Naive thymus-derived CD8-positive, alpha-beta T cell (primary cell): ENCODE measurements at places on chromosomes 5 and 9. TPM values are rescaled to one million over a fixed set of nuclear protein-coding genes. Genes with fewer than 3 reads are reported as not detected.

DNA sequence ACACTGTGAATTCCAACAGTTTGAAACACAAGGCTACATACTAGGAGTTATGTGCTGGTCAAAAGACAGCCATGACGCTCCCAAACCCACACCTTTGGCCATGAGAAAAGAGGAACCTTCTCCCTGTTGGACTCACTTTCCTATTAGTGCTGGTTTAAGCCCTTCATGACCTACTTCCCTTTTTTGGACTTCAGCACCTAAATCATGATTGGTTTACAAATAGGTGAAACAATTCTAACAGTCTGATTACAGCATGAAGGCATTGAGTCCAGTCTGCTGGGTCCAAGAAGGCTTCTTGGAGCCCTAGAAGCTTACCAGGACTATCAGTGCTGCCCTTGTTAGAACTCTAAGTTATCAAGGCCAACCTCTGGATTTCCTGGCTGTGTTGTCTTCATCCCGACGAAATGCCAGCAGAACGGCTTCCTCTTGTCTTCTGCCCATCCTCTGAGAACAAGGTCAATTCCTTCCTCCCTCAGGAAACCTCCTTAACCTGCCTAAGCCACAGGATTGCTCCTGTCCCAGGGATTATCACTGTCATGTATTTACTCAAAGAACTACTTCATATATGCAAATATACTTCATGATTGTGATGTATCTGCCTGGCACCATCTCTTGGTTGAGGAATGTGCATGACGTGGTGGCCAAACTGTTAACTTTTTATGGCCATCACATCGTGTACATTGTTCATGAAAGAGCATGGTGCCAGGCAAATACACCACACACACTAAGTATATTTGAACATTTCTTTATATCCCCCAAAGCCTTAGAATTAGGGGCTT is 83.6 kb downstream of the ANKH start:
- DNase-seq = no peak

GRCh38 chr5:133298447-133298846 is 246.6 kb downstream of the HSPA4 start:
- DNase-seq = peak; percentile 2

- DNase-seq = no peak
Measured at GRCh38 chr5:75239681-75240080, 3.0 kb upstream of the ANKRD31 start.

DNA sequence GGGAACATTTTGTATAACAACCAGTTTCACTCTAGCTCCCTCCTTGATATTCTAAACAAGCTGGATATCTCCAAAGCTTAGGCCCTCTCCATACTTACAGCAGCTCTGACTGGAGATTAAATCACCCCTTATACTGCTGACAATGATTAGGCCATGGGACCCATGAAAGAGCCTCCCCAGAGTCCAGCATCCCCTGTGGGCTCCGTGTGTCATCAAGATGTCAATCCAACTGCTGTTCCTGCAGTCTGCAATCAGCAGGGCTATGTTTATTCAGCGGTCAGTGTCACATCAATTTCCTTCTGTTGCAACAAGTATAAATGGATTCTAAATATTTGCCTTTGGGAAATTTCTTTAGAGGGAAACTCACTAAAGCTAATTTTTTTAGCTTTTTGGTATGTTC is 26.6 kb downstream of the PCDHAC2 start:
- no peak for DNase-seq

Gene WWC1
- not detected for total RNA-seq

DNA sequence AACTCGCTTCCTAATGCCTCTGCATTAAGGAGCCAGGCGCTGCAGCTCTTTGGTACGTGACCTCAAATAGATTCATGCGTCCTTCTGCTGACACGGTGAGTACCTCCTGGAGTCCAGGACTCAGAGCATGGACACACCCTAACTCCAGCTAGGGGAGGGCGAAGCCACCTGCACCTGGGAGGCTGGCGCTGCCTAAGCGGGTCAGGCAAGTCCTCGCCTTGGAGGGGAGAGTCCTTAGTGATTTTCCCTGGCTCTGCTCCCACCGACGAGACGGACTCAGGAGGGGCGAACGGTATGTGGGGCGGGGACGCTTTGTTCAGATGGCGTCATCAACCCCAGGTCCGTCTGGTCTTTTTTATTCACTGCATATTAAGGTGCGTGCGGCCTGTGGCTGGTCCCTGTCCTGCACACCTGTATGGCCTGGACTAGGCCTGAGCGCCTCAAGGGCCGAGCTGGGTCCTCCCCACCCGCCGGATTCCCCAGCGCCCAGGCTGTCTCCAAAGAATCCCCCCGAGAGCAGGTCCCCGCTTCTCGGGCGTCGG is 50.3 kb downstream of the NSUN2 start:
- DNase-seq = no peak

DNA sequence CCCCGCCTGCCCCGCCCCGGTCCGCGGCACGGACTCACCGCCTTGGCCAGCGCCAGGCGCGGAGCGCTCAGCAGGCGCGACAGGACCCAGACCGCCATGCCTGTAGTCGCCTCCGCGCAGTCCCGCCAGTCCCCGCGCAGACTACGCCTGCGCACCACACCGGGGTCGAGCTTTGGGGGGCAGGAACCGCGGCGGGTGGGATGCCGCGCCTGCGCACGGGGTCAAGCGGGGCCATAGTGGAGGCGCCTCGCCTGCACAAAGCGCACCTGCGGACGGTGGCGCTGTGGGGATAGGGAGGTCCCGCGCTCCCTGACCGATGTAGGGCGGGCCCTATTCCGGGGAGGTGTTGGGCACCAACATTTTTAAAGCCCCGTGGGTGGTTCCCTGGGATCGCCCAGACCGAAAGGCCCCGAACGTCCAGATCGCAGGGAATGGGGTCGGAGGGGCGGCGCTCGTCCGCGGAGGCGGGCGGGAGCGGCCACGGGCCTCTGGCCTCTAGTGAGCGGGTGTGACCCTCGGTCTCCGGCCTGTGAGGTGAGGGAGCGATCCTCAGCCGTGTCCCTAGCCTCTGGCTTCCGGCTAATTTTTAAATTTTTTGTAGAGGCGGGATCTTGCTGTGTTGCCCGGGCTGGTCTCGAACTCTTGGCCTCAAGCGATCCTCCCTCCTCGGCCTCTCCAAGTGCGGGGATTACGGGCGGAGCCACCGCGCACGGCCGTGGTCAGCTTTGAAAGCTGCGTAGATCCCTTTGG is 70.8 kb upstream of the LPCAT1 start:
- DNase-seq = peak; percentile 93

DNA sequence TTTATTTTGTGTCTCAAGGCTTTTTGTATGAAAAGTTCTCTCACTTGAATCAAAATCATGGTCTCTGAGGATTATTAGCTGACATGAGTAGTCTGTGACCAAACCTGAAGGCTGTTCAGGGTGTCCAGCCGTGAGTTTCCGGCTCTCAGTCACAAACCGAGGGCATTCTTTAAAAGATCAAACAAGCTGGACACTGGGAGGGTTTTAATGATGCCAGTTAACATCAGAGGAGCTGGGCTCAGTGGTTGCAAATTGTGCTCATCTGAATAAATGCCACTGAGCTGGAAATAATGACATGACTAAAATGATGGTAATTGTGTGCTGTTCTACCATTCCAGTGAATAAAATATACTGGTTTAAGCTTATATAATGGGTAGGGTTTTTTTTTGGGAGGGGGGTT is 153.1 kb downstream of the FOCAD start:
- no peak for DNase-seq

- DNase-seq = no peak
Measured at GRCh38 chr9:12698986-12699385, 5.8 kb downstream of the TYRP1 start.

DNA sequence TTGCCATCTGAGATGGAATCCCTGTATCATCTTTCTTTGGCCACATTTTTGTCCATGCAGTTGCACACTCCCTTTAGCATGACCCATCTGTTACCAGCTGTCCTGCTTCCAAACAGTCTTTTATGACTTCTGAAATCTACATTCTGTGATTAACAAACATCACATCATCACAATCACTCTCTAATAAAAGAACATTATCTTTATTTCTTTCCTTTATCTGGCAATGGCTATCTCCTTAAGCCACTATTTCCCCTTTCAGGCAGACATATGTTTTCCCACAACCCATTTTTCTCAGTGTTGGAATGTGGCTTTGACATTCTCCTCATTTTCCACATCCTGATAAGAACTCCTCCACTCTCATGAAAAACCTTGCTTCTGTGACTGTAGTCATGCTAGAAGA is 141.0 kb downstream of the ST8SIA4 start:
- no peak for DNase-seq

DNA sequence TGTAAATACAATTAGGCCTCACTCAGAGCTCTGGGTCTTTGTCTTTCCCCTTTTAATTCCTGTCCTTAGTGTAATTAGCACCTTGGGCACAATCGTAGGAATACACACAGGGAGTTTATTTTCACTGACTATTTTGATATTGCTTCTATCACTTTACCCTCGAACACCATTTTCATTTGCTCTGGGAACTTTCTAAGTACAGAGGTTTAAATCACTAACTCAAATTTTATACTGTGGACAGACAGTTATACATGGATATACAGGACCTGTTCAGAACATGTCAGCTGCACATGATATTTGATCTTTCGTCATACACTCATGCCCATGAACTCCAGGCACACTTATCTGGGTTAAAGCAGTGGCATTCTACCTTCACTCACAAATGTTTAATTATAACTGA is 217.8 kb upstream of the TMEM161B start:
- DNase-seq = no peak

Gene FBP2
- not detected for total RNA-seq

Gene GFPT2
- 0.52 TPM for total RNA-seq

DNA sequence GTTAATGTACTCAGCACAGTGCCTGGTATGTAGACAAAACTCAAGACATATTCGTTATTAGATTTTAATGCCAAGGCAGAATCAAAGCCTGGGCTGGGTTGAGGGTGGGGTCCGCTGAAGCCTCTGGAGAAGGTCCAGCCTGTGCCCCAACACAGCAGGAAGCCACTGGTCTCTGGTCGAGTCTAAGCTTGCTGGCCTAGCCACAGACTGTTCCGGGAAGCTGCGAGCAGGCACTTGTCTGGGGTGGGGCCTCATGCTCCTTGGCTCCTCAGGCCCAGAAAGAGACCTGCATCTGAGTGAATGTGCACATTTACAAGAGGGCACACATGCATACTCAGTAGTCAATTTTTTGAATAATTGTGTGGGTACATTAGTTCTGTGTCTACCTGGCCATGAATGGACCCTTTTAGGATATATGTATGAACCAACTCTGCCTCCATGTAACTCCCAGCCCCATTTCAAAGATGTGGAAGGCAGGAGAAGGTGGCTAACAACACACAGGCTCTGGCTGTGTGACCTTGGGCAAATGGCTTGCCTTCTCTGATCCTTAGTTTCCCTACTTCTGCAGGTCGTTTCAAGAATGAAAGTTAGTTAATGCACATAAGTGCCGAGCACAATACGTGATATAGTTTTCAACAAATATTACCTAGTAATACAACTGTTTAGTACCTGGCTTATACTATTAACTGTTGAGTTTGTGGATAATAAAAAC is 18.3 kb downstream of the FAT2 start:
- DNase-seq = no peak

DNA sequence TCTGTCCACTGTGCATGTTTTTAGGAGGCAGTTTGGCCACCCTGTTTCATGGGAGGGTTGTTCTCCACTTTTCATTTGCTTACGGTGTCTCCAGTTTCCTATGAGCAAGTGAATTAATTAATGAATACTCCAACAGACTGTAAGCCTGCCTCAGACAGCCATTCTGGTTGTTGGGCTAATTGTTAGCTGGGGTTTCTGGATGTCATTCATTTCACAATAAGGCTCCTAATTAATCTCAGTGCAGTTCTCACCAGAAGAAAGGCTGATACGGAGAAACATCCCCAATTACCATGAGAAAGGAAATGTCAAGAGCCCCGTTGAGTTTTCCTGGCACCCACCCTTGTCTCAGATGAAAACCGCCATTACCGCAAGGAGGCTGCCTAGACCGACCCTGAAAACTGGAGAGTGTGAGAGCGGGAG is 75.8 kb downstream of the MAP1B start:
- no peak for DNase-seq

DNA sequence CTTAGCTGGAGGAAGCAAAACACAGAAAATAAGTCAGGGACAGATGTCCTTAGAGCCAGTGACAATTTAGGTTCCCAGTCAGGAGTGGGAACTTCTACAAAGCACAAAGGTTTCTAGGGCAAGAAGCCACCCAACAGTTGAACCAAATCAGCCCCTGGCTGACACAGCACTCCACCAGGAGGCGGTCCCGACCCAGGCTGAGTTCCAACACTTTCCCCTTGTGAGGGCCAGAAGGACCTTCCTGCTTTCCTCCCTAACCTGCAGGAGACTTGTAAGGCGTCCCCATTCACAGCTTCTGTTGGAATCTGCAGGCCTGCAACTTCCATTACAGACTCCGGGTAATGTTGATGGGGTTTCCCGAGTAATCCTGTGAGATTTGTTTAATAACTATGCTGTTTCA is 416.4 kb upstream of the IRX1 start:
- no peak for DNase-seq

Gene PRUNE2
- total RNA-seq = not detected

Gene TNC
- not detected for total RNA-seq

DNA sequence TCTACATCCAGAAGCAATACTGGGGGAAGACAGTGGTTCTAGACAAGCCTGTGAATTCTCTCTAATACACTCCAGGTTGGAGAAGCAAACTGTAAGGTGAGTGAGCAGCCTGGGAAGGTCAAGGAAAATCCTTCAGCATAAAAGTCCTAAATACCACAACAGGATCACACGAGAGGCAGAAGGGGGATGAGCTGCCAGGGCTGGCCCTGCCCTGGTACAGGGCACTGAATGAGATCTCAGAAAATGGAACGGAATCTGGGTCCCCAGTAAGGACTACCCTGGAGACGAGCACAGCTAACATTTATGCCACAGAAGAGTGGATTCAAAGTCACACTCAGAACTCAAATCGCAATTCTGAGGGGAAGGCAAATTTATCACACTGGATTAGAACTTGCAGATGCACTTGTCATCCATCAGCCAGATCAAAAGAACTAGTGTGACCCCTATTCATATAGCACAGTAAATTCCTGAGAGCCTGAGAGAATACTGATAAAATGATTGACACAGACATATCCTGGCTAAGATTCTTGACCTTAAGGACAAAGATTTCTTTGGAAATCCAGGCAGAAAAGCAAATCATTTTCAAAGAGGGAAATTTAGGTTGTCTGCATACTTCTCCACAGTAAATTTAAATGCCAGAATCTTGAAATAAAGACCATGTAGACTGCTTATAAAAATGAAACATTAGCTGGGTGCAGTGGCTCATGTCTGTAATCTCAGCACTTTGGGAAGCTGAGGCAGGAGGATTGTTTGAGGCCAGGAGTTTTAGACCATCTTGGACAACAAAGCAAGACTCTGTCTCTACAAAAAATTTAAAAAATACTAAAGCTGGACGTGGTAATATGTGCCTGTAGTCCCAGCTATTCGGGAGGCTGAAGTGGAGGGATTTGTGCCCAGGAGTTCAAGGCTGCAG is 25.6 kb downstream of the FYB1 start:
- DNase-seq = no peak

GRCh38 chr5:181160152-181160754 is 12.9 kb downstream of the OR2V2 start:
- DNase-seq = peak; percentile 85

GRCh38 chr5:131854134-131854533 is 57.3 kb upstream of the FNIP1 start:
- DNase-seq = no peak

- DNase-seq = no peak
Measured at GRCh38 chr5:107574287-107574686, 96.5 kb downstream of the EFNA5 start.
